Fibroblast of lung (primary cell): ENCODE measurements at places on chromosomes 1 and 21. TPM values are rescaled to one million over a fixed set of nuclear protein-coding genes. Genes with fewer than 3 reads are reported as not detected.

- H3K4me3 ChIP-seq = no peak overlapping the region
- H3K27ac ChIP-seq = no peak overlapping the region
- H3K4me1 ChIP-seq = no peaks in the 10 kb centered on the region
- H3K36me3 ChIP-seq = no peaks in the 10 kb centered on the region
- no peaks in the 10 kb centered on the region for H3K27me3 ChIP-seq
- DNase-seq = no peak
These were observed 354.0 kb upstream of the RGS18 start for GRCh38 chr1:191804311-191804710.

DNA sequence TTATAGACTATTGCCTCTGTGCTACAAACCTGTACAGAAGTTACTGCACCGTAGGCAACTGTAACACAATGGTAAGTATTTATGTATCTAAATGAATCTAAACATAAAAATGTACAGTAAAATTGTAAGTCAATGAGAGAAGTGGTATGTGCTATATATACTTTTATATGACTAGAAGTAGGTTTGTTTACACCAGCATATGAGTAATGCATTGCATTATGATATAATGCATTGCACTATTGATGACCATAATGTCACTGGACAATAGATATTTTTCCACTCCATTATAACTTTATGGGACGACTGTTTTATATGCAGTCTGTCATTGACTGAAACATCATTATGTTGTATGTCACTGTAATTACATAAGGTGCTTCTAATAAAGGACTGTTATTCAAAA, 340.3 kb upstream of the SNX7 start:
- peaks cover 20% of the 10 kb centered on the region for H3K4me1 ChIP-seq
- no peaks in the 10 kb centered on the region for H3K27me3 ChIP-seq
- DNase-seq = no peak
- no peak overlapping the region for H3K27ac ChIP-seq

DNA sequence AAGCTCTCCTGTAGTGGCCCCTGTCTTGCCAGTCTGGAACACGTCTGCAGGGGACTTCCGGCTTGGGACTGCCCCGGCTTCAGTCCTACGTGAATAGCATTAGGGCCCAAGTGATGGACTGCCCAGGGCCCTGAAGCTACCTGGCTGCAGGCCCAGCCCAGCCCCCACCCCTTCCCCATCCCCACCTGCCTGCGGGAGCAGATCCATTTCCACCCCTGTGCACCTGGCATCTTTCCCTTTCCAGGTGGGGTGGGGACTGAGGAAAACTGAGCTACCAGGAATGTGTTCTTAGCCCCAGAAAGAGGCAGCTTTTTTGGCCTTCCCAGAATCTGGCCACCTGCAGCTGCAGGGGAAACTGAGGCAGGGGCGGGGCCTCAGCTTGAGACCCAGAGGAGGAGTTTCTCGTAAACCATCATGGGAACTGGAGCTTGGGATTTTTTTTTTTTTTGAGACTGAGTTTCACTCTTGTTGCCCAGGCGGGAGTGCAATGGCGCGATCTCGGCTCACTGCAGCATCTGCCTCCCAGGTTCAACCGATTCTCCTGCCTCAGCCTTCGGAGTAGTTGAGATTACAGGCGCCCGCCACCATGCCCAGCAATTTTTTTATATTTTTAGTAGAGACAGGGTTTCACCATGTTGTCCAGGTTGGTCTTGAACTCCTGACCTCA, 3.2 kb downstream of the EDN2 start:
- no peak overlapping the region for H3K27ac ChIP-seq
- no peak for DNase-seq
- H3K4me1 ChIP-seq = no peaks in the 10 kb centered on the region
- no peak overlapping the region for H3K4me3 ChIP-seq

Gene STXBP3
- total RNA-seq = 71.0 and 75.0 TPM in 2 replicates

Gene FCRLA
- total RNA-seq = under 0.01 and 0.17 TPM in 2 replicates

Gene BTBD8
- total RNA-seq = 10.6 and 10.8 TPM in 2 replicates

Gene OR2L8
- 0.17 TPM in 1 of 2 replicates, not detected in the other for total RNA-seq

Gene SELP
- total RNA-seq = not detected in 2 replicates

Gene SNX7
- 39.0 and 48.6 TPM in 2 replicates for total RNA-seq
